AG08396 (cell line): ENCODE measurements at places on chromosomes 4 and X.

DNA sequence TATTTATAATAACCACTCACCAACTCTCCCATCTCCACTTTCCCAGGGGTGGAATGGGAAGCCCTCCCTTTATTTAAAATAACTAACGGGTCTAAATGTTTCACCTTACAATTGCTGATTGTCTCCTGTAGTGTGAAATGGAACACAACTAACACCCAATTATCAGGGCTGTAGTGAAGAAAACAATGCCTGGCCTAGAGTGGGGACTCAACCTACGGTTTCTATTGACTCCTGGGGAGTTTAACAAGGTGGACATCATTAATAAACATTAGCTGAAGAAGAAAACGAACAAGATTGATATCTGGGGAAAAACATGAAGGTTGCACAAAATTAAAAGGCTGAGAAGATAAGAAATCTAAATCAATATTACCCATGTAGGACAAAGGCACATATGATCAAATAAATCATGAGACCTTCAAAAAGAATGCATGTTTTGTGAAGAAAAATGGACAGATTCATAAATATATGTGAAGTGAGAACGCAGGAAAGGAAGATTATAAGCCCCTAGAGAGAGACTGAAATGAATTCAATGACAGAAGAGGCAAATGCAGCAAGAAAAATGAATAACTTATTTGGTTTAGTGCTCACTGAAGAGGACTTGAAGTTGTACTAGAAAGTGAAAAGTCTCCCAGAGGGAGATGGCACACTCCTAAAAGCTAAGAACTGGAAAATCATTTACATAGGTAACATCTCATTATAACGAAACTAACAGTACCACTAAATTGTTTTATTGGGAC, 593.0 kb upstream of the AADAT start:
- DNase-seq, result no peak

DNA sequence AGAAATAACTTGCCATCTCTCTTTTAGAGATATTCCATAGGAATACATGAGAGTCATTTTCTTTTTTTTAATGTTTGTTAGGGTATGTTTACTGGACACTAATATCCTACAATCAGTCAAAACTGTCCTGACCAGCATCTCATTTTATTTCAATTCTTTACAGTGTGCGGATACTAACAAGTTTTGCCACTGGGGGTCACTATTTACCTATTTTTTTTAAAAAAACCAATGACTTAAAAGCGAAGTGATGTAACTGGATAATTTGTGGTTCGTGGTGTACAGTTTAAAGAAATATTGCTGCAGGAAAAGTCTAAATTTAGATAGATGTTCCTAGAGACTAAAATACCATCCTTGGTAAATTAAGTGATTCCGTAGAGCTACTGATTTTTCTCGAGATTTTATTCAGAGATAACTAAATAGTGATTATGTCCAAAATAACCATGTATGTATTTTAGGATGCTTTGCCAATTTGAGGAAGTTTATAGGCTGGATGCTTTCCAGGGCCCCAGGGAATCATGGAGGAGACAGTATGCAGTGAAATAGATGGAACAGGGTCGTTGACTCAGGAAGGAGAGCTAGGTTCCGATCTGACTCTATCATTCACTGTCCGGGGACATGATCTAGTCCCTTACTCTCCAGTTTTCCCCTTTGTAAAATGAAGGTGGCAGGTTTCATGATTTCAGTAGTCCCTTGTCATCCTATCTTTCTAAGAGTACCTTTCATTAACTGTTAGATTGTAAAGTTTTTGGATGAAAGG, 34.0 kb upstream of the GNPDA2 start:
- peak; percentile 12 for DNase-seq

GRCh38 chr4:183887351-183887750, 17.8 kb upstream of the STOX2 start:
- DNase-seq, result no peak

GRCh38 chr4:98996056-98996764, 689 bp downstream of the METAP1 start:
- peak; percentile 34 for DNase-seq

DNA sequence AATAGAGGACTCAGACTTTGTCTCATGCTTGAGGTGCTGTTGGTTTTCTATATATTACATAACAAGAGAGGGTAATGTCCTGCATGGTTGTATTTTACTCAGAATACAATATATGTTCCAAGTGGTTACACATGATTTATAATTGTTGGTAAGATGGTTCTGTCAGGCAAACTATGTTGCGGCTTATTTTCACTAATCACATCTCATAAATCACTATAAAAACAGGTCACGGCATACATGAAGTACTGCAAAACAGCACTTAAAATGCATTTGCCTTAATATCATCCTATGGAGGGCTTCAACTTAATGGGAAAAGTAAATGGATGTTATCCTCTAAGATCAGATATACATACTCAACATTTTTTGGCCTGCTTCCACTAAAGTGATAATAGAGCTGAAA, 246.0 kb upstream of the ARSJ start:
- no peak for DNase-seq

GRCh38 chr4:82688091-82688795, 110.4 kb downstream of the SCD5 start:
- DNase-seq, result no peak

DNA sequence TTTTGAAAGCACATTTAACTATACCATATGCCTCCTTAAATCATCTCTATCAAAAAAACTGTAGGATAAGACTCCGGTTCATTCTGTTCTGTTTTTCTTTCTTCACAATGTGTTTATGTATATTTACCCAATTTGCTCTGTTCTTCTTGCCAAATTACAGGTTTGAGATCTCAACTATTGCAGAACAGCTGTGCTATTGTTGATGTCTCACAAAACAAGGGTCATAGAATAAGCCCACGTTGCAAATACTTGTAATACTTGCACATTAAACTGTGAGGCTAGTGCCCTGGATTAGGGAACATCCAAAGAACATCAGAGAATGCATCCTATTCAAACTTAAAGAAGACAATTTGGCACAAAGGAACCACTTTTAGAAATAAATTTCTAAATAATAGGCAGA, 45.4 kb downstream of the ANTXR2 start:
- DNase-seq, result no peak

- DNase-seq, result peak; percentile 56
These were observed 29.9 kb downstream of the FGFRL1 start for GRCh38 chr4:1041147-1041935.

GRCh38 chrX:100274916-100275315, 135.2 kb downstream of the PCDH19 start:
- no peak for DNase-seq

- no peak for DNase-seq
These were observed 27.2 kb upstream of the C4orf17 start for GRCh38 chr4:99483636-99484035.

GRCh38 chr4:109051054-109051453, 251.4 kb downstream of the COL25A1 start:
- no peak for DNase-seq

DNA sequence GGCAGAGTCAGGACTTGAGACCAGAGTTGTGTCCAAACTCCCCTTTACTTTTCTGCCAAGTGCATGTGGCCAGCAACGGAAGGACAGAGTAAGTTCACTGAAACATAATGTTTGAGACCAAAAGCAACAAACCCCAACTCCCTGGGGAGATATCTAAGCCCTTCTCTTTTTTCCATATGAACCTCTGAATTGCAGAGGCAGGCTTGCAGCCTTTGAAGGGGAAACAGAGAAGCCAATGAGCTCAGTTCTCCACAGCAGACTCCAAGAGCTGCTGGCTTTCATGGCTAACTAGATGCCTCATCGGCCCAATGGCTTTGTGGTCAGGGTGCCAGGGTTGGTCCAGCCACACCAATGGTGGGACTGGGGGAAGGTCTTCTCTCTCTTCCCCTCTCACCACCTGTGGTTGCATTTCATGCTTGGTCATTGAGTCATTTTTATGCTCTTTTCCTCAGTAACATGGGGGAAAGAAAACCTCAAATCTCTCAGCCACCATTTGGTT, 34.0 kb downstream of the STARD8 start:
- DNase-seq, result no peak

GRCh38 chr4:26459054-26459755, 31.1 kb downstream of the CCKAR start:
- peak; percentile 49 for DNase-seq

- DNase-seq, result no peak
These were observed 49.9 kb downstream of the FAM114A1 start for GRCh38 chr4:38917481-38918025.

GRCh38 chrX:115058276-115058675, 40.9 kb upstream of the IL13RA2 start:
- peak; percentile 49 for DNase-seq

GRCh38 chr4:74449571-74450297, 4.8 kb downstream of the AREG start:
- peak; percentile 18 for DNase-seq

GRCh38 chrX:137428766-137429591, 136.9 kb upstream of the ZIC3 start:
- DNase-seq, result no peak

- no peak for DNase-seq
These were observed 9.6 kb downstream of the ODAPH start for GRCh38 chr4:75565481-75565880.

- DNase-seq, result no peak
These were observed 14.5 kb upstream of the DKK2 start for GRCh38 chr4:107050525-107051135.

- DNase-seq, result no peak
These were observed 22.2 kb downstream of the CENPC start for GRCh38 chr4:67522851-67523671.

GRCh38 chr4:117481742-117482141, 396.4 kb upstream of the TRAM1L1 start:
- no peak for DNase-seq
